Activated T-helper 1 cell treated with anti-CD3 and anti-CD28 coated beads, Interleukin-2, amount 50 U/mL, for 16 hours (primary cell): ENCODE measurements at places on chromosomes 2 and 18.

GRCh38 chr2:109356324-109357035 lies 227.5 kb downstream of the SH3RF3 start:
- DNase-seq = no peak

DNA sequence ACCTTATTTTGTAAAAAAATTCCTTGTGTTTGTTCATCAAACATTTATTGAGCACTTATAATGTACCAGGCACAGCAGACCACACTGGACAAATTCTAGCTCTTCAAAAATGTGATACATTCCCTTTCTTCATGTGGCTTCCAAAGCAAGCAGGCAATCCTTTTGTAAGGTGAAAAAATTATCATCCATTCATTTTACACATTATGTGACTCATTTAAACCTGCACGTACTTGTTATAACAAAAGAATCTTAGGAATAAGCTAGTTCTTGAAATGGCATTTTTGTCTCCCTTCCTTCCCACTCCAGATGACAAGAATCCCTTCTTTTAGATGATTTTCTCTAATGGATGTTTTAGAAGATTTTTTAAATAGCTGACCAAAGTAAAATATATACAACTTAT lies 104.6 kb downstream of the KLF7 start:
- DNase-seq = no peak

GRCh38 chr18:41732356-41732755 lies 222.7 kb upstream of the PIK3C3 start:
- no peak for DNase-seq

- DNase-seq = no peak
Measured at GRCh38 chr2:3620834-3621233, 25.9 kb downstream of the COLEC11 start.

GRCh38 chr2:74448771-74449170 lies 6.1 kb upstream of the INO80B start:
- DNase-seq = no peak

DNA sequence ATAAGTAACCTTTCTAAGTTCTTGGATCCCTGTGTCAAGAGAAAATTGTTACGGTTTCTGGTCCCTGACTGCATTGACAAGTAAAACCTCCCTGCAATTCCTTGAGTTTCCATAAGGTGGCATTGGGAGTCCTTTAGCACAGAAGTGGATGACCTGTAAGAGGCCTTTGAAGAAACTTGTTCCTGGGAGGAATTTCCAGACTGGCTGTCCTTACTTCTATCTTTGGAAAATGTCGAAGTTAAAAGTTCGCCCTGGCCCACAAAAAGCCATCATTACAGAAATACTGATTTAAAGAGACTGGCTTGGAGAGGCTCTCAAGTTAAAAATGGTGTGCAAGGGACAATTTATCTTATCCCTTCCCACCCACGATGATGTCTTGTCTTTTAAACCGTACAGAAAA lies 218.4 kb downstream of the CDH20 start:
- no peak for DNase-seq

DNA sequence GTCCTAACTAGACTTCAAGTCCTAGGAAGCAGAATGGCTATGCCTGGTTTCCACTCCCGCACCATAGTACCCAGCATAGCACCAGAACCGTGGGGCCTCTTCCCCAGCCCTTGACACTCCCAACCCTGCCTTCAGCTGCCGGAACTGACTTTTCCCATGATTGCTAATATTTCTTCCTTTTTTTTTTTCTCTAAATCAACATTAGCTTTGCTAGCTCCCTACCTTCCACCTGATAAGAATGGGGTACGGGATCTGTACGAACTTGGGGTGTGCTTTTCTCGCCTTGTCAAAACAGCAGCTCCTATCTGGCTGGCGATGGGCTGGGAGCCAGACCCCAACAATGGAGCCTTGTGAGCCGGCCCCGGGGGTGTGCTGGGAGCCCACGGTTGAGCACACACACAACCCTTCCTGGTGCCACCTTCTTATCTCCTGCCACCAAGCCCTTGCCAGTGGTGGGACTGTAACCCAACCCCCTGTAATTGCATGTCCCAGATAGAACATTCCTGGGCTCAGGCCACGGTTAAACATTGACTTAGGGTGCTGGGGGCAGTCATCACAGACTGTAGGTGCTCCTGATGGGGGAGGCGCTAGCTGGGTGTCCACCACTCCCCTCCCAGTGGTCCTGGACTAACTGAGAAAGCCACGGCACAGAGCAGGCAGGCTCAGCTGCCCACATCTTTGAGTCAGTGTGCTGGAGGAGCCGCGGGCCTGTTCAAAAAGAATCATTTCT lies 213.0 kb upstream of the HAAO start:
- no peak for DNase-seq

DNA sequence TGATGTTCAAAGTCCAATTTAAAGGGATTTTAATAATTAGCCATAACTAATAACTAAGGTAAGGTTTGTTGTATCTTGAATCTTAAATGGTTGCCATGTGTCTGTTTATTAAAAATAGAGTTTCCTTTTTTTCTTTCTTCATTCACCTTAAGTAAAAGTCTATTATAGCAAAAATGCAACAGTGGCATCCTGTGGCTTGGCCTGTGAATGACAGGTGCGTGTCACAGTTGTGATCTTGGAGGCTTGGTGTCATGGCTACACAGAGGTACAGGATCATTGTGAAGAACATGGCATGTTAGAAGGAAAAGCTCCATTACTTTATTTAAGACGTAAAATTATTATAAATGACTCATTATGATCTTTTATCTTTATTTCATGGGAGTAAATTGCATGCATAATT lies 246.1 kb downstream of the BCL2 start:
- no peak for DNase-seq

GRCh38 chr2:239295377-239296019 lies 105.3 kb downstream of the HDAC4 start:
- DNase-seq = no peak

- DNase-seq = no peak
Measured at GRCh38 chr2:64787698-64788097, 134.0 kb upstream of the SERTAD2 start.

DNA sequence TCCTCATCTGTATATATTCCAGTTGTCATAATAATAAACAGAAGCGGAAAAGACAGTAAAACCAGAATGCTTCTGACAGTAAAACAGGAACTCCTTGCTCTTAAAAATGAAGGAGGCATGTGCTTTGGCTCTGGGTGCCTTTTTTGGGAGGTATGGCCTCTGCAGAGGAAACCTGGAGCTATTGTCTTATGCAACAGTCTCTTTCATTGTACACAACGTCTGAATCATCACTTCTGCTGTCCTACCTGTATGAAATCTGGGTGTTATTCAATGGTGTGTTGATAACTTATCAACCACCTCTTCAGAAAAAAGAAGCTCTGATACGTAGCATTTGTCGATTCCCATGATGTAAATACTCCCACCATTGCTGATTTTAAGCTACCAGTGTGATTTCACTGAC lies 64.8 kb downstream of the CDCA7 start:
- no peak for DNase-seq

DNA sequence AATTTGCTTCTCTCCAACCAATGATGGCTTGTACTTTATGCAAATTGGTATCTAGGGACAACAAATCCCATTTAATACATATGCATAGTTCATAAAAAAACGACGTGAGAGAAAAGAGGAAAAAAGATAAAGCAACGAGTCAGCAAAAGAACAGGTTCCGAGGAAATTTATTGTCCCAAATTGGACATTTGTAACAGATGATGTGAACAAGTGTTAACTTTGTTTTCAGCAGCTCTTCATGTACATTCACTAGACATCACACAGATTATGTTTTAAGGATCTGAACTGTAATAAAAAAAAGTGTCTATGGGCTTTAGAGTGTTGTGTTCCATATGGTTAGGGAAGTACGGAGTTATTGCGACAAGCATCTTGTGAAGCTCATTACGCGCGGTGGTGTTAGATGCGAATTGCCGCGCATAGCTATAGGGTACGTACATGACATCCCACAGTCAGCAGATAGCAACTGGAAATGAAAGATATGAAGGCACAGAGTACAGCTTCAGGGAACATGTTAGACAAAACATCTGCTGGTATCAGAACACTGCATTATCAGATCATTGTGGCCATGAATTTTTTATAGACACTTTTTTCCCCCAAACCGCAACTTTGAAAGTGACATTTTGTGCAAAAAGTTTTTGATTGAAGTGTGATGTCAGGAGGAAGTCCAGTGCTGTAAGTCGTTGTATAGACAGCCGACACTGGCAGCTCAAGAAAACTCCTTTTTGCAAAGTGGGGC lies 1073.1 kb upstream of the FANCL start:
- no peak for DNase-seq

DNA sequence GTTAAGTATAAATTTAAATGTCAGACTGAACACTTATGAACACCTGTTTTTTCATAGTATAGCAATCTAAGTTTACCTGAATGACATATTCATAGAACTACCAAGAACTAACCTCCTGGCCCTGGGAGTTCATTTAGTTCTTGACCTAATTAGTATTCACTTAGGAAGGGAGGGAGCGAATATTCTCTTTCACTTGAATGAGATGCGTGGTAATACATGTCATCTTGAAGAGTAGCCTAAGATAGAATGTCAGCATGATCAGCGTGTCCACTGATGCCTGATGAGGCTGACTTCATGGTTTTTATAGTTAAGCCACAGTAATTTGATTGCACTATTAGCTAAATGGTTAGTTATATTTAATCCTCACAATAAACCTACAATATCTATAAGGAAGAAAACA lies 13.3 kb downstream of the NDUFAF7 start:
- no peak for DNase-seq

DNA sequence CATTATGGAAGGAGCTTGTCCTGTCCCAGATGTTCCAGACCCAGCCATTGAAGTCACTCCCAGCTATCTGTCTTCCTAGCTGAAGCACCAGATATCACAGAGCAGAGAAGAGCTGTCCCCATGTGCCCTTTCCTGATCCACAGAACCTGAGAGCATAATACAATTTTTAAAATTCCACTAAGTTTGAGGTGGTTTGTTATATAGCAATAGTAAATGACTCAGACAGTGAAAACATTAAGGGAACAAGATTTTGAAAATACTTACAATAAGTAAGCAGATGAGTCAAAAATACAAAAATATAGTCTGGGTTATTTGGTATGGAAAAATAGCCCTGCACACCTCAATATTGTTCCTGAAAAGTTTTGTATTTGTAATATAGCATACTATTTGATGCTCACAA lies 85.8 kb upstream of the GLS start:
- no peak for DNase-seq

DNA sequence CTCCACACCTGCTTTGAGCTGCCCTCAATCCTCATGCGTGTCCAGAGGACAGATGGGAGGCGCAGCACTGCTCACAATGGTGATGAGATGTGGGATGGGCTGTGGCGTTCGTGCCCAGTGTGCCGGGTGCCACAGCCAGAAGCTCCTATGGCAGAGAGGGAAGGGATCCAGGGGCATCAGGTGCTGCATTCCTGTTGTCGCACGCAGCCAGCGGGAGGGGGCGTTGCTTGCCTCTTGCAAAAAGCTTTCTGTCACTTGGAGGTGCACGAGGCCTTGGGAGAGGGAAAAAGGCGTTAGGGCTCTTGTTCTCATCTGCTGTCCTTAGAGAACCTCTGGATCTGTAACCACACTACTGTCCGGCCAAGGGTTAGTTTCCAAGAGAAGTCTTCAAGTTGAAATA lies 29.2 kb upstream of the ALLC start:
- DNase-seq = no peak
